Left ventricle myocardium inferior (tissue), 1 donor: ENCODE measurements at places on chromosomes 3 and 15. TPM values are rescaled to one million over a fixed set of nuclear protein-coding genes. Genes with fewer than 3 reads are reported as not detected.

Gene YEATS2
- total RNA-seq, result 10.7 TPM

Gene LARP6
- total RNA-seq, result 50.6 TPM

Gene CHST13
- total RNA-seq, result 0.11 TPM

DNA sequence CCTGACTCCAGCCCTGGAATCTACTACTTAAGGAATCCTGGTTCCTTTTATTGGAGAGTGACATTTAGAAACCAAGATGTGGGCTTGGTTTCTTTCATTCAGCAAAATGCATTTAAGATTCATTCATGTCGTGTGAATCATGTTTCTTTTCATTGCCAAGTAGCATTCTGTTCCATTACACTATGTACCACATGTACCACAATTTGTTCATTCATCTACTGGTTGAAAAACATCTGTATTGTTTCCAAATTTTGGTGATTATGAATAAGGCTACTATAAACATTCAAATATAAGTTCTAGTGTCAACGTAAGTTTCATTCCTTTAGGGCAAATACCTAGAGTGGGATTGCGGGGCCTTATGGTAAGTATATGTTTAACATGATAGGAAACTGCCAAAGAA is 264.2 kb downstream of the VPS13C start:
- DNase-seq, result no peak

DNA sequence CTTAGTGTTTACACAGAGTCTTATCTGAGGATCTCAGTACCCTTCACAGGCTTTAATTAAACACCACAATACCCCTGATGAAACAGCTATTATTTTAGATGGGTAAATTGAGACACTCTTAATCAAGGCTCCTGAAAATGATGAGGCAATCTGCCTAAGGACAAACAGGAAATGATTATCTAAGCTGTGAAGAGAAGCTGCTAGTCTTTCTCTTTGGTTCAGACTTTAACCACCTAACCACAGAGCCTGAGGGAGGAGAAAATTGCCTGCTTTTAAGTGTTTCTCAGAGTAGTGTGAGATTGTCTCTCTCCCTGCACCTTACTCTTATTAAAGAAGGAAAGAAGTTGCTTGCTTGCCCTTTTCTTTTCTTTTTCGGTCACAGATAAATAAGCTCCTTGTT is 364.3 kb upstream of the ADAMTS9 start:
- DNase-seq, result no peak
